ENCODE measurements at places on chromosomes 2 and 18. TPM values are rescaled to one million over a fixed set of nuclear protein-coding genes. Genes with fewer than 3 reads are reported as not detected.
A peak's percentile ranks its signal among the peaks of the same experiment; 100 is the strongest.

- no peak for DNase-seq
These were observed 184.3 kb downstream of the UBE2E3 start for GRCh38 chr2:181164699-181165098.

GRCh38 chr2:144712550-144712940, 192.6 kb upstream of the ZEB2 start:
- no peak for DNase-seq

DNA sequence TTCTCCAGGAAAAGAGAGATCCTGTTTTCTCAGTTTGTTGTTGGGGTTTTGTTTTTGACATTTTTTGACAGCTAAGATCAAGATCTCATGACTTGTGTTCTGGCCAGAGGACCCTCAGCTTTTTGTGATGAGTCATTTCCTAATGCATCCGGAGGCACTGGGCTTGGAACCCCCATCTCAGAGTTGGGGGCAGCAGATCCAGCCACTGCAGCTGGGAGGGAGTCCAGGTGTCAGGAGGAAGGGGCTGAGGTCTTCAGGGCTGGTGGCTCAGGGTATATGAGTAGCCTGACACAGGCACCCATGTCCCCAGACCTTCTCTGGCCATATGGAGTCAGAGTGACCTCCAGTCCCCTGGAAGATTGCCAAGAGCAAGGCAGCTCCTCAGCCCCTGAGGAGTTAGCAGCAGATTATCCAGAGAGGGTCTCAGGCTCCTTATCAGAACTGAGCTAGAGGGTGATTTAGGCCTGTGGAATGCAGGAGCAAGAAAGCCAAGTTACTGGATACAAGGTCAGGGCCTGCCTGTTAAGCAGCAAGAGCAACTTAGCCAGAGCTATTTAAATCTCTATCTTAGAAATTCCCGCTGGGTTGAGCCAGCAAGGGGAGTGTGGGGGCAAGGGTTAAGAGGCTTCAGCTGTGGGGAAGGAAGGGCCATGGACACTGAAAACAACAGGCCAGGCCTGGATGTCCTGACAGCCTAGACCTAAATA, 62.4 kb downstream of the TANC1 start:
- DNase-seq = peak; percentile 94

- DNase-seq = no peak
These were observed 74.9 kb downstream of the ZNF236 start for GRCh38 chr18:76897257-76897656.

DNA sequence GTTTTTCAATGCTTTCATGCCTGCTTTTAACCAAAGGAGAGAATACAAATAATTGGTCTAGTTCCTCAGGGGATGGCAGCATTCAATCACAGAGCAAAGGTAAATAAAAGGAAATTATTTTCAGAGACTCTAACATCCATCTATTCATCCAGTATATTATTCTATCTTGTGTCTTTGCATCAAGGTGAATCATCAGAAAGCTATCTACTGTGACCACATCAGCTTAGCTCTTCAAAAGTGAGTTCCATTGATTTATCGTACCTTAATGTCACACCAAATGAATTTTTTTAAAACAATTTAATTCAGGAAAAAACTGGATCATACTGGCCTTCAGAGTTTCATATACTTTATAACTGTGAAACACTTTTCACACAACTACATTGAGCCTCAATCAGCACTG, 66.1 kb downstream of the CHN1 start:
- peak; percentile 80 for DNase-seq

GRCh38 chr2:152176113-152176714, 651 bp upstream of the STAM2 start:
- DNase-seq = peak; percentile 35

- DNase-seq = no peak
These were observed 7.8 kb downstream of the PECR start for GRCh38 chr2:216073773-216074172.

DNA sequence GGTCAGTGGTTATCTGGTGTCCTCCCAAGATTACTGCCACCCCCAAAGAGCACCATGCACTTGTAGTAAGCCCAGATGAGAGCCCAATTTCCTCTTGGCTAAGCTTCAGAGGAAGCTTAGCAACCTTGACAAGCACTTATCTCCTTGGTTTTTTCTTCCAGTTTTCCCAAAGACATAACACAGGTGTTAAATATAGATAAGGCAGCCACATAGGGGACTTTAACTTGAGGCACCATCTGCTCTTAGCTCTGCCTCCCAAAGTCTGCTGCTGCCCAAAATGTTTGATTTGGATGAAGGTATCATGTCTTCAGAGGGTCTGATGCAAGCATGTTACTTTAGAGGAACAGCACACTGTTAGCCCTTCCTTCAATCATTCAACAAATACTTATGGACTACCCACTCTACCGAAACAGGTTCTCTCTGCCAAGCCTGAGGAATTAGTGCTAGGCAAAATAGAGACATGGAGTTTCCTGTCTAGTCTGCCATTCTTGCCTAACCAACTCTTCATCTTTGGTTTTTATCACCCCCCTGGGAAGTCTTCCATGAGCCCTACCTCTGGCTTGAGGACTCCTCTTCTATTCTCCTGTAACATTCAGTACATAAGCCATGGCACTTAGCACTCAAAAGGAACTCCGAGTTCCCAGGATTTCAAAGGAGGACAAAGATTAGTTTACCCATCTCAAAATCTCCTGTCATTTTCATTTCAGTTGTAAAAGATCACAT, 73.7 kb downstream of the SP3 start:
- no peak for DNase-seq

- no peak for DNase-seq
These were observed 10.4 kb downstream of the HS6ST1 start for GRCh38 chr2:128308284-128308731.

DNA sequence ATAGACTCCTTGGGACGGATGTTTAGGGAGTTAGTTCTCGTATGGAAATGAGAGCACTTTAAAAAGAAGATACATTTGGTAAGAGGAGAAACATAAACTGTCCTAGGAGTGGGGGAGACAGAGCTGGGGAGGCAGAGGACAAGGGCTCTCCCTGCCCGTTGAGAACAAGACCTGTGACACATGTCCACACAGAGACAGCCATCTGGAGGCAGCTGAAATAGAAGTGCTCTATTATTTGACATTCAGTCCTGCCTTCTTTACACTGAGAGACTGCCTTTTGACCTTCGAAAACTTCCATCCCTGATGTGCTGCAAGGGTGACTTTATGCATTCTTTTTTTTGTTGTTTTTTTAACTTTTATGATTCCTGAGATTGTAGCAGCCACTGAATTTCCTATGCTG, 150.1 kb downstream of the UXS1 start:
- DNase-seq = no peak

- DNase-seq = no peak
These were observed 12.2 kb downstream of the PLEK start for GRCh38 chr2:68377137-68377780.

SPTBN1 gene
- 129 TPM for total RNA-seq

SLC16A14 gene
- total RNA-seq = not detected

DDX1 gene
- total RNA-seq = 102 TPM

IL36G gene
- total RNA-seq = 0.24 TPM

OTX1 gene
- 0.88 TPM for total RNA-seq

DTNA gene
- total RNA-seq = 1.6 TPM

RTP5 gene
- not detected for total RNA-seq

C1QL2 gene
- not detected for total RNA-seq

All from RPMI7951 (cell line).